ENCODE measurements at places on chromosomes 7 and 10.

GRCh38 chr7:2003451-2003930, 229.3 kb downstream of the MAD1L1 start:
- no peak for DNase-seq

DNA sequence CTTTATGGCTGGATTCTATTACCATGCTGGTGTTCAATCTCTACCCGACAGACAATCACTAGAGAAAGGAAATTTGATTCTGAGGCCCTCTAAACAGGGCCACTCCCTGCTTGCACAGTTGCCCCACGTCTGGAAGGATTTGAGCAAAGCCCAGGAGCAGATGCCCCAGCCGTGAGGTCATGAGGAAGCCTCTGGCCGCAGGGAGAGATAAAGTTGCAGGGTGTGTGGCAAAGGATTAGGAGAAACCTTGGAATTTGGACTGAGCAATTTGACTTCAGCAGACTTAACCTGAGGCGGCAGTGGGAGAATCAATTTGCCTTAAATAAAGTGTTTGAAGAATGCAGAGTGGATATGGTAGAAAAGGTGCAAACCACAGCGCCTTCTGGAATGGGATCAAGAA, 40.2 kb upstream of the KLF6 start:
- DNase-seq: no peak

- DNase-seq: no peak
Observed at GRCh38 chr7:112421666-112422486, 28.4 kb upstream of the IFRD1 start.

DNA sequence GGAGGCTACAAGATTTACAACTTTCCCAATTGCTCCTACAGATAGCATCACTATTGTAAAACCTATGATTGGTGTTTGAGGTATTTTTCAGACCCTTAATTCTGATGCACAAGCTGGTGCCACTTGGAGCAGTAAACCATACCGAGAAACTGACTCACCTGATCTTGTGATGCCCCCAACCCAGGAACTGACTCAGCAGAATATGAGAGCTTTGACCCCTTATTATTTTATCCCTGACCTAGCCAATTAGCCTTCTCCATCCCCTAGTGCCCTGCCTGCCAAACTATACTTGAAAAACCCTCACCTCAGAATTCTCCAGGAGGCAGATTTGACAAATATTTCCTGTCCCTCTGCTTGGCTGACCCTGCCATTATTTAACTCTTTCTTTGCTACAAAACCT, 585.9 kb upstream of the GHITM start:
- no peak for DNase-seq

- no peak for DNase-seq
Observed at GRCh38 chr10:29946953-29947700, 112.3 kb downstream of the JCAD start.

DNA sequence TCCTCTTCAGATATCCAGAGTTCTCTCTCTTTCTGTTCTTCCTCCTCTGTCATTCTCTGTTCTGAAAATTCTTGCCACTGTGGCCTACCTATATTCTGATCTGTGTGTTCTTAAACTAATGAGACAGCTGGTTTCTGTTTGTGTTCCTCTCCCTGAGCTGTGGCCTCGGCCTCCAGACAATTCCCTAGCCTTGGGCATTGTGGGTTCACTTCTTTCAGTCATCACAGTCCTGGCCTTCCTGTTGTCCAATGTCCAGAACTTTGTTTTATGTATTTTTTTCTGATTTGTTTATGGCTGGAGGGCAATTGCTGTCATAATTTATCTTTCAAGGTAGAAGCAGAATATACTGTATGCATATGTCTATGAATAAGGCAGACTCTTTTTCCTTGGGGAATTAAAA, 173.2 kb upstream of the MTPN start:
- DNase-seq: no peak

DNA sequence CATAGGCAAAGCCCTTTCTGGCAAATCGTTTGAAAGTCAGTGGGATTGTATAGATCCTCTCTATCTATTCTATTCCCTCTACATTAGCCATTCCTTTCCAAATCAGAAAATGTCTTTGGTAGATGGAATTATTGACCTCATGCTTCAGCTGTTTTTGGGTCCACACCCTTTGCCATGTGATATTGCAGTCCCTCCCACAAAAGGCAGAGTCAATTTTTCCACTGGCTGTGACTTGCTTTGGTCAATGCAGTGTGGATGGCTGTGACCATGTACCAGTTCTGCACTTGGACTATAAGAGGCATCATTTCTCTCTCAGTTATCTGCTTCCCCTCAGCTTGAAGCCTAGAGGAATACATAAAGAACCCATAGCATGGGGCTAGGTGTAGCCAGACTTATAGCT, 332.9 kb downstream of the PTEN start:
- no peak for DNase-seq

Measured in NCI-H2029 (cell line).